ENCODE measurements at places on chromosomes 7 and 10.

GRCh38 chr10:114925587-114926586, 12.1 kb upstream of the TRUB1 start:
- DNase-seq, result no peak

DNA sequence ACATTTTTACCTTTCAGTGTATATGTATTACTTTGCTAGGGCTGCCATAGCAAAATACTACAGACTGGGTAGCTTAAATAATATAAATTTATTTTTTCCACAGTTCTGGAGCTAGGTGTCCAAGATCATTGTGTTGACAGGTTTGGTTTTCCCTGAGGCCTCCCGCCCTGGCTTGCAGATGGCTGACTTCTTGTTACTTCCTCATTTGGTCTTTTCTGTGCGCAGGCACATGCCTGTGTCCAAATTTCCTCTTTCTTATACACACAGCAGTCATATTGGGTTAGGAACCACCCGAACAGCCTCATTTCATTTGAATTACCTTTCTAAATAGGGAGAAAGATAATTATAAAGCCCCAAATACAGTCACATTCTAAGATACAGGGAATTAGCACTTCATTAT, 521.6 kb upstream of the SORCS1 start:
- DNase-seq, result no peak

- no peak for DNase-seq
These were observed 2.5 kb downstream of the TCF7L2 start for GRCh38 chr10:112952282-112953173.

DNA sequence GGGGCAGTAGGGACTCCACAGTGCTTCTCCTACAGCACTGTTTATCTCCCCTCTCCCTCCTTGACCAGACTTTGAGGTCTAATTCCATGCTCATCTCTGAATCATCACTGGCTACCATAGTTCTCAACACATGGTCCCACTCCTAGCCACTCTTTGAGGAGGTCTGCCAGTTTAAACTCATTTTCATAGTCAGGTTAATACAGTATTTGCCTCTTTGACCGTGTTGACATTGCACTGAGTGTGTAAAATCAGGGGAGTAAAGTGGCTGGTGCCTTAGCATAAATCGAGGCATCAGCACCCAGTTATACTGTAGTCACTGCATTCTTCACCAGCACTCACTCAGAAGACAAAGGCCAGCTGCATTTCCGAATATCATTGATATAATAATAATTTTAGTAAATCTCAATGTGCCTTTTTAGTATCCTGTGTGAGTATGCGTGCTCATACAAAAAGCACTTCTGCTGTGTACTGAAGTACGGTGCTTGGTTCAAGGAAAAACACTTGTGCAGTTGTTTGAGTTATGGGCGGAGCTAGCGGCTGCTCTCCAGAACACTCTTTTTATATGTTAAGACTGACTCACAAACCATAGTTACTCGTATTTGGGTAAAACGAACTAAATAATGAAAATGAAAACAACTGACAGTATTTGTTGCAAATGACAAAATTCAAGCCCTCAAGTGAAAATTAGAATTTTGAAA, 89.7 kb downstream of the GALNT11 start:
- no peak for DNase-seq

GRCh38 chr7:137601642-137602041, 245.1 kb downstream of the DGKI start:
- DNase-seq, result no peak
